ENCODE measurements at places on chromosomes 1 and 21. TPM values are rescaled to one million over a fixed set of nuclear protein-coding genes. Genes with fewer than 3 reads are reported as not detected.

DNA sequence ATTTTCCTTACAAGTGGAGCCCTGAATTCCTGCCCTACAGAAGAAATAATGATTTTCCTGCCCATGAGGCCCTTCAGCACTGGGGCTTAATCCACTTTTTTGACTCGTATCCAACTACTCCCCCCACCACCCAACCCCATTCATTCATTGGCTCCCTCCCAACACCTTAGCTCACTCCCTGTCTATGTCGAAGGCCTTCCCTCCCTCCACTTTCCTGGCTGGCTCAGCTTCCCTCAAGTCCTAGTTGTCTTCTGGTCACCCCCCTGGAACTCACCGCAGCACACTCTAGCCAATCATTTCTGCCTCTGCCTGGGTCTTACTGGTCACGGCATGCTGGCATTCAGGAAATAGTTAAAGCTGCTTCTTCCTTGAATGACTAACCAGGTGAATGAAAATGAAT is 118.9 kb downstream of the PGBD5 start:
- DNase-seq, result no peak

The CELA2B gene
- total RNA-seq, result not detected

The GBP5 gene
- total RNA-seq, result 1.6 TPM

The CAMK1G gene
- 7.3 TPM for total RNA-seq

GRCh38 chr1:180525715-180526039 is 23.3 kb upstream of the ACBD6 start:
- DNase-seq, result no peak

The CRYBG2 gene
- 1.1 TPM for total RNA-seq

All from occipital lobe (tissue), 3 donors.